Caco-2 (cell line): ENCODE measurements at places on chromosomes 12 and 14. TPM values are rescaled to one million over a fixed set of nuclear protein-coding genes. Genes with fewer than 3 reads are reported as not detected.

GPR65 gene
- not detected in 2 replicates for total RNA-seq

TOMM20L gene
- total RNA-seq, result 1.2 and 1.7 TPM in 2 replicates

BCL2L14 gene
- total RNA-seq, result 5.9 and 8.0 TPM in 2 replicates

PTPRR gene
- 1.3 and 1.9 TPM in 2 replicates for total RNA-seq

IFI27L2 gene
- 3.4 and 4.7 TPM in 2 replicates for total RNA-seq
